ENCODE measurements at places on chromosomes 4 and X.
A peak's percentile ranks its signal among the peaks of the same experiment; 100 is the strongest.

DNA sequence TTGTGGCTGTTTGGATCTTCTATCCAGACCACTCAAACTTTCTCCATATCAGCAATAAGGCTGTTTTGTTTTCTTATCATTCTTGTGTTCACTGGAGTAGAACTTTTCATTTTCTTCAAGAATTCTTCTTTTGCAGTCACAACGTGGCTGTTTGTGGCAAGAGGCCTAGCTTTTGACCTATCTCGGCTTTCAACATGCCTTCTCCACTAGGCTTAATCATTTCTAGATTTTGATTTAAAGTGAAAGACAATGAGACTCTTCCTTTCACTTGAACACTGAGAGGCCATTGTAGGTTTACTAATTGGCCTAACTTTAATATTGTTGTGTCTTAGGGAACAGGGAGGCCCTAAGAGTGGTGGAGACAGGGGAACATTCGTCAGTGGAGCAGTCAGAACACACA lies 19.1 kb downstream of the FGF2 start:
- no peak for DNase-seq

GRCh38 chrX:9864011-9864410 lies 77.8 kb downstream of the SHROOM2 start:
- DNase-seq = no peak

- DNase-seq = peak; percentile 27
Measured at GRCh38 chr4:149980941-149981340, 97.3 kb upstream of the DCLK2 start.

GRCh38 chrX:16258882-16259281 lies 91.6 kb downstream of the MAGEB17 start:
- DNase-seq = no peak

- no peak for DNase-seq
Measured at GRCh38 chr4:5711479-5712184, 631 bp downstream of the EVC start.

GRCh38 chr4:118718511-118719170 lies 33.4 kb downstream of the METTL14 start:
- no peak for DNase-seq

- DNase-seq = no peak
Measured at GRCh38 chrX:121894756-121895155, 847.3 kb downstream of the GLUD2 start.

GRCh38 chr4:79081973-79082372 lies 142.7 kb upstream of the PAQR3 start:
- no peak for DNase-seq

DNA sequence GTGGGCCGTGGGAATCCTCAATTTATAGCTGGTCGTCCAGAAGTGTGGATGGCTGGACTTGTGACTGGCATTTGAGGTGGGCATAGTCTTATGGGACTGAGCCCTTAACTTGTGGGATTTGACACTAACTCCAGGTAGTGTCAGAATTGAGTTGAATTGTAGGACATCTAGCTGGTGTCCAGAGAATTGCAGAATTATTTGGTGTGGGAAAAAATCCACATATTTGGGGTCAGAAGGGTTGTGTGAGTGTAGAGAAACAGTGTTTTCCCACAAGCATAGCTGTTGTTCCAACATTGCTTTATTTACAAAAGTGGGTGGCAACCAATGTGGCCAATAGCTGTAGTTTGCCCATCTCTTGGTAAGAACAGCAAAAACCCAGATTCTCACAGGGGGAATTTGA lies 91.3 kb downstream of the MOSPD2 start:
- no peak for DNase-seq

- no peak for DNase-seq
Measured at GRCh38 chr4:13963601-13964000, 336.1 kb upstream of the BOD1L1 start.

- DNase-seq = no peak
Measured at GRCh38 chrX:64093761-64094160, 111.7 kb downstream of the AMER1 start.
